ENCODE measurements at places on chromosomes 4 and X.

DNA sequence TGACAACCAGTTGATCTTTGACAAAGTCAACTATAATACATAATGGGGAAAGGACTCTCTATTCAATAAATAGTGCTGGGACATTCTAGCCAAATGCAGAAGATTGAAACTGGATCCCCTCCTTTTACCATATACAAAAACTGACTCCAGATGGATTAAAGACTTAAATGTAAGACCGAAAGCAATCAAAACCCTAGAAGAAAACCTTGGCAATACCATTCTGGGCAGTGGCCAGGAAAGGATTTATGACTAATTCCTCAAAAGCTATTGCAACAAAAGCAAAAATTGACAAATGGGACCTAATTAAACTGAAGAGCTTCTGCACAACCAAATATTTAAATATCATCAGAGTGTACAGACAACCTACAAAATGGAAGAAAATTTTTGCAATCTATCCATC lies 185.1 kb downstream of the NPNT start:
- no peak for DNase-seq

- no peak for DNase-seq
These were observed 231.3 kb upstream of the S100G start for GRCh38 chrX:16418650-16419049.

DNA sequence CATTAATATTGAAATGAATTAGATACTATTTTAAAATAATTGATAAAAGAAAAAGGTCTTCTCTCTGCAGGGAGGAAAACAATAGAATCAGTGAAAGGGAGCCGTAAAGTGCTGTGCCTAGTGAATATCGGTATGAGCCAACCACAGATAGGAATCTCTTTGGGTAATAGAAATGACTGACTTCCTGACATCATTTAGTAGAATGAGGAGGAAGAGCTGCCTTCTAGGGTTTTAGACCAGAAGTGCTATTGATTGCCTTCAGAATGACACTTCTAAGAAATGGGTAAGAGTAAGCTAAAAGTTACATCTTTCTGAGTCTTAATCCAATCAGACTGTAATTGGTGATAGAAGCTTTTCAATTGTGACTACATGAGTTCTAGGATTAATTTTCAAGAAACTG lies 134.0 kb upstream of the MAP9 start:
- no peak for DNase-seq

GRCh38 chr4:9988363-9988749 lies 32.9 kb downstream of the SLC2A9 start:
- no peak for DNase-seq

DNA sequence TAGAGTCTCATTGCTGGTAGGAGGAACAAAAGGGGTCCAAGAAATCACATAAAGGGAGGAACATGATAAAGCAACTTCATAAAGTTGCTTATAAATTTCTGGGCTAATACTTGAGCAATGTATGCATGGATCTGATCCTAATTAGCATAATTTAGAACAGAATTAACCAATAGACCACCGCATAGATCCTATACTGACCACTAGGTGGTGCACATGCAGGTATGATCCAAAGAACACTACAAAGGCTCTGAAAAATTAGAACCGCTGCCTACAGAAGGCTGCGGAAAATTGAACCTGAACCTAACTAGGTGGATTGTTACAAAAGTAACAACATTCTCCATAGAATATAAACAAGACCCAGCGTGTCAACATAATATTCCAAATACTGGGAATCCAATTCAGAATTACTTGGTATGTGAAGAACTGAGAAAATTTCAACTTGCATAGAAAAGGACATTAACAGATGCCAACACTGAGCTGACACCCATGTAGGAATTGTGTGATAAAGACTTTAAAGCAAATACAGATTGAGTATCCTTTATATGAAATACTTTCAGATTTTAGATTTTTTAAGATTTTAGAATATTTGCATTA lies 23.3 kb downstream of the BRCC3 start:
- no peak for DNase-seq

DNA sequence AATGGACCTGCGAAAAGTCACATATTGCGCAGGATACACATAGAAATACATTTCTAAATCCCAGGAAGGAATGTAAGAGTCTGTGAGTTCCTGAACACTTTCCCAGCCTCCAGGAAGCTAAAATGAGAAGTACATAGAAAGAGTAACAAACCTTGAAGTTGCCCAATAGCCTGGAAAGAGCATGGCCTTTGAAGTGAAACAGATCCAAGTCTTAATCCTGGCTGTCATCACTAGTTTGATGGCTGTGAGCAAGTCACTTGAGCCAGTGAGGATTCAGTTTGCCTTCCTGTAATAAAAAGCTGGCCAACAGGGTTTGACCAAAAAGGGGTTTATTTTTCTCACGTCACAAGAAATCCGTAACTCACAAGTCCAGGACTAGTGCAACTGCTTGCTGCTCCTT lies 69.8 kb downstream of the ARHGEF38 start:
- no peak for DNase-seq

- no peak for DNase-seq
These were observed 207.4 kb downstream of the MAPK10 start for GRCh38 chr4:86152454-86152853.

GRCh38 chr4:38164346-38164745 lies 204.1 kb downstream of the PTTG2 start:
- DNase-seq = no peak

DNA sequence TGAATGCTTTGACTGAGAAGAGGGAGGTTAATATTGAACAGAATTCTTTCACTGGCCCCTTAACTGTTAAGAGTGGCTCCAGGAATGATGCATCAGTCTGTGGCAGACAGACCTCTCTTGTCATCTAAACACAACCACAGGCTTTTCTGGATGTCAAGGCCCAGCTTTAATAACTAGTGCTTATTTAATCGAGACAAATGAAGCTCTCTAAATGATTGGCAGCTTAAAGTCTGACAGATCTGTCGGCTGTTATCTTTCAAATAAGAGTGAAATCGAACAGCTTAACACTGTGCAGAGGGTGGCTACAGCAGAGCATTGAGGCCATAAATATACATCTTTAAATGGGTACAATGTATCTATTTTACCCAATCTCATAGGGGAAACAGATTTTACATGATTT lies 500.8 kb upstream of the PABPC4L start:
- DNase-seq = no peak

- DNase-seq = no peak
These were observed 63.0 kb downstream of the HADH start for GRCh38 chr4:108052558-108053120.

- peak; percentile 41 for DNase-seq
These were observed 304.9 kb downstream of the GBA3 start for GRCh38 chr4:22997358-22998224.
